ENCODE measurements at places on chromosomes 2 and 18. TPM values are rescaled to one million over a fixed set of nuclear protein-coding genes. Genes with fewer than 3 reads are reported as not detected.
A peak's percentile ranks its signal among the peaks of the same experiment; 100 is the strongest.

GRCh38 chr18:34740101-34740500 is 30.0 kb downstream of the DTNA start:
- no peak for DNase-seq
- no peaks in the 10 kb centered on the region for H3K27me3 ChIP-seq
- no peaks in the 10 kb centered on the region for H3K36me3 ChIP-seq
- H3K27ac ChIP-seq, result peak overlapping the region; percentile 65
- no peak overlapping the region for H3K4me3 ChIP-seq

DNA sequence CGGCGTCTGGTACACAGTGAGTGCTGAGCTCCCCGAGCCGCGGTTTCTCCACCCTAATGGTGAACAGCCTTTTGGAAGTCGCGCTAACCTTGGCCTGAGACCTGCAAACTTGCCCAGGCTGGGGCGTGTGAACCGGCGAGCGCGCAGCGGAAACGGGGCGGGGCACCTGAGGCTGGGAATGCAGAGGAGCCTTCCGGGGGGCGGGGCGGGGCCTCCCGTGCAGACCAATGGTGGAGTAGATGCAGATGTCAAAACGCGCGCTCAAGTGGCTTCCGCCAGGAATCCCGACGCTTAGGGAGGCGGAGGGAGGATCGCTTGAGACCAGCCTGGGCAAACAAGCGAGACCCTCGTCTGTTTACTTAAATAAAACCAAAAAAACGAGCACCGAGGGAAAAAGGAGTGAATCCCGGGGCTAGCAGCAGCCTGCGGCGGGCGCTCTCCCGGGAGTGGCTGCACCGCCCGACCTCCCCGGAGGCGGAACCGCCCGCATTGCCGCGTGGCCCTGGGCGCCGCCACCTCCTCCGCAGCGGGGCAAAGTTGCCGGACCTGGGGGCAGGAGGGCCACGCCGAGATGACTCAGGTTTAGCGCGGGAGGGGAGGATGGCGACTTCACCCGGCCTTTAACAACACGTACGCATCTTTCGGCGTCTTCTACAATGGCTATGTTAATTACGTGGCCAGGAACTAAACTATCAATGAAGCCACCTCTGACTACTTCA is 2.2 kb upstream of the RRM2 start:
- no peaks in the 10 kb centered on the region for H3K36me3 ChIP-seq
- H3K27me3 ChIP-seq, result peaks cover 14% of the 10 kb centered on the region
- H3K4me1 ChIP-seq, result peaks cover 15% of the 10 kb centered on the region
- H3K4me3 ChIP-seq, result peak overlapping the region; percentile 92

DNA sequence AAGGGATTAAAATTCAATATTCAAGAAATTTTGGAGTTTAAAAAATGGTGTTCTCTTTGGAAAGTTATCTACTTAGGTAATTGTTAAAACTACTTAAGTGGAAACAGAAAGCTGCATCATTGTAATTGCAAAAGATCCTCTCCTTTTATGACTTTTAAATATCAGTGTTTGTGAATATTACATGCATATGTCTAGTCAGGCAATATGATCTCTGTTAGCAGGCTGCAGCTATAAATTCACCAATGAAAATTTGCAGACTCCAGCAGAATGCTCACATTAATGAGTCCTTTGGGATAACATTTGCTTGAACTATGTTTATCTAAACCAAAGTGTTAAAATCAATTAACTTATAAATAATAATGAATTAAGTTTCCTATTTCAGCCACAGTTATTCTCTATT is 59.2 kb upstream of the CSRNP3 start:
- H3K36me3 ChIP-seq, result no peaks in the 10 kb centered on the region
- no peak for DNase-seq
- no peaks in the 10 kb centered on the region for H3K27me3 ChIP-seq
- H3K4me3 ChIP-seq, result no peak overlapping the region

DNA sequence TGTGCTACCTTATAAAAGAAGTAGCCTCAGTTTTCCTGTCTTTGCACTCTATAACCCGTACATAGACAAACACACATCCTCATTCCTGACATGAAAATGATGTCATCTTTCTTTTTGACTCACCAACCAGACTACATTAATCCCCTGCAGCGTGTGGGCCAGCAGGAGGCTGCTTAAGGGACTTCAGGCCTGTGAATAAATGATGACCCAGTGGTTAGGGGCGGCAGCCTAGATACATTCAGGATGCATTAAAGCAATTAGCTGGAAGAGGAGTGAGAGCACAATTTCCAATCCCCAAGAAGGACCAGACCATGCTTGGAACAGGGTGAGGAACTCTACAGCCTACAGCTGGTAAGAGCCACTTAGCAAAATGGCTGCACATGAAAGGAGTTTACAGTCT is 57.3 kb upstream of the KLF7 start:
- no peaks in the 10 kb centered on the region for H3K27me3 ChIP-seq
- H3K4me3 ChIP-seq, result no peak overlapping the region
- no peak overlapping the region for H3K27ac ChIP-seq
- no peak for DNase-seq

DNA sequence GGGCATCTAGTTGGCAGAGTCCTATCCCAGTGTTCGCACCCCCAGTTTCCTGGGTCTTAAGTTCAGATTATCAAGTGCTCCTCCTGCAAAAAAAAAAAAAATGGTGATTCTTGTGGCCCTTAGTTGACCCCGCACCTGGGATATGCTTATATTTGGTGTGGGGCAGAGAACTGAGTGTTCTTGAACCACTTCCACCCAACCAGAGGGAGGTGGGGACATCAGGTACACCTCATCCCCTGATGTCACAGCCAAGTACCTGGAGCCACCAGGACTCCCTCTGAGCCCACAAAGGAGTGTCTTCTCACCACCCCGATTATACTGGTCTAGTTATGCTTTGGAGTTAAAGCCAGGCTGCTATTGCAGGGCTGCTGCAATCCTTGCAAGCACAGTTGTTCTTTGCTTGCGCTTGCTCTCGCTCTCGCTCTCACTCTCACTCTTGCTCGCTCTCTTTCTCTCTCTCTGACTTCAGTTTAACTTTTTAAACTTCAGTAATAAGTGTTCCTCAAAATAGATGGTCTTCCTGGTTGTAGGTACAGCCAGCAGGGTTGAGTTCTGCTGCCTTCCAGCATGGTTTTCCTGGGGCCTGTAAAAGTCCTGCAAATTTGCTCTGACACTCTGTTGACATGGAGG is 265.7 kb downstream of the NEDD4L start:
- H3K4me1 ChIP-seq, result peaks cover 70% of the 10 kb centered on the region
- no peaks in the 10 kb centered on the region for H3K36me3 ChIP-seq
- no peak overlapping the region for H3K4me3 ChIP-seq
- peak overlapping the region; percentile 79 for H3K27ac ChIP-seq
- no peaks in the 10 kb centered on the region for H3K27me3 ChIP-seq
- peak; percentile 43 for DNase-seq

BOLL gene
- 8.1 TPM for total RNA-seq

C2orf92 gene
- total RNA-seq, result not detected

TMEFF2 gene
- total RNA-seq, result not detected

EMILIN1 gene
- total RNA-seq, result 13.7 TPM

LOXHD1 gene
- not detected for total RNA-seq

LONRF2 gene
- 7.6 TPM for total RNA-seq

Measured in gastrocnemius medialis (tissue), 4 donors.